CD4-positive, alpha-beta T cell (primary cell): ENCODE measurements at places on chromosomes 1 and 21. TPM values are rescaled to one million over a fixed set of nuclear protein-coding genes. Genes with fewer than 3 reads are reported as not detected.
A peak's percentile ranks its signal among the peaks of the same experiment; 100 is the strongest.

GRCh38 chr1:177480741-177481305 is 310.1 kb downstream of the BRINP2 start:
- no peak overlapping the region for H3K4me3 ChIP-seq
- no peaks in the 10 kb centered on the region for H3K4me1 ChIP-seq
- no peaks in the 10 kb centered on the region for H3K36me3 ChIP-seq
- DNase-seq, result no peak
- no peak overlapping the region for H3K27ac ChIP-seq
- no peaks in the 10 kb centered on the region for H3K27me3 ChIP-seq

DNA sequence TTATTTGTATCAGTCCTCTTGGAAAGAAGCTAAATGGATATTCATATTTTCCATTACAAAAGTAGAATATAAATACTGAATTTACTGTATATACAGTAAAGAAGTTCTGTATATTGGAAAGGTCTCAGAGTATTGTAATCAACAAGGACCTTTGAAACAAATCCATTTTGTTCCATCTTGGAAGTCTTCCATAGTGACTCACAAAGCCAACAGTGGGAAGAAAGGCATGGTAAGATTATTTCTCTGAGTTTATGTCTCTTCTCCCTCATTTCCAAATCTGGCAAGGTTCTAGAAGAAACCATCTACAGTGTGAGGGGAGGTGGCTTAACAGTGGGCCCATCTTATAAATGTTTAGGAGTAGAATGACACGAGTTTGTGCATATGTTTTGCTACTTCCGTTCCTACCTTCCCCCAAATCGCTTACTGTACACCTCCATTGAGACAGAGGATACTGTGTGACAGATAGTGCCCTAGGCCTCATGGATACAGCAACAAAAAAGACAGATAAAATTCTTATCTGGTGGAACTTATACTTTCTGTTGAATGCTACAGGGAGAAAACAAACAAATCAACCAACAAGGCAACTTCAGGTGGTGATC is 22.1 kb upstream of the SSX2IP start:
- H3K27me3 ChIP-seq, result no peaks in the 10 kb centered on the region
- no peak overlapping the region for H3K27ac ChIP-seq
- H3K36me3 ChIP-seq, result no peaks in the 10 kb centered on the region
- H3K4me1 ChIP-seq, result no peaks in the 10 kb centered on the region
- DNase-seq, result no peak

Gene WNT4
- not detected for total RNA-seq

DNA sequence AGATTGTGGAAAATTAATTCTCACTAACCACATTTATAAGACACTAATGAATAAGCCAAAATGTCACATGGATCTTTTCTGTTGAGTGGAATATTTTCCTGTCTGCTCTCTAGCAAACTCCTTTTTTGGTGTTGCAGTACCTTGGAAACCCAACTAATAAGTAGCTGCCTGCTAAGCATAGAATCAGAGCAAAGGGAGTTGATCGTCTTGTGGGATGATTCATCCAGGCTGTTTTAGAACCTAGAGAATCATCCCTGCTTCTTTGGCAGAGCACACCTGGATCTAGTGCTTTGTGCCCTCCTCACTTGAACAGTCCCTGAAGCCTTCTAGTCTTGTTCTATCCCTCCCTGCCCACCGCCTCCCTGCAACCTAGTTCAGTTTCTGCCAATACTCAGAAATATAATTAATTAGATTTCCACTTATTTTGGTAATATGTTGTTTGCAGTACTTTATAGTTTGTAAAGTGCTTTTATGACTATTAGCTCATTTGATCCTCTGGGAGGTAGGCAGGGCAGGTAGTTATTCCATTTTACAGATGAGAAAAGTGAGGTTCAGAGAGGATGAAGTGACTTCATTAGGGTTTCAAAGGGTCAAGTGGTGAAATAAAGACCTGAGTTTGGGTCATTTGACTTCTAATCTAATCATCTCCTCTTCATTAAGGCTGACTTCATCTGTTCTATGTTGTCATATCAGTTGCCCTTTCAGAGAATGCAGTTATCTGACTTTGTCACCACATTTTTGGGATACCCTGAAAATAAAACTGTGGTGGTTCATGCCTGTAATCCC is 2.5 kb downstream of the AGO4 start:
- H3K4me1 ChIP-seq, result peaks cover 35% of the 10 kb centered on the region
- H3K4me3 ChIP-seq, result no peak overlapping the region
- no peak for DNase-seq
- H3K27me3 ChIP-seq, result no peaks in the 10 kb centered on the region
- peak overlapping the region; percentile 16 for H3K27ac ChIP-seq
- H3K36me3 ChIP-seq, result no peaks in the 10 kb centered on the region

Gene SLC1A7
- not detected for total RNA-seq

DNA sequence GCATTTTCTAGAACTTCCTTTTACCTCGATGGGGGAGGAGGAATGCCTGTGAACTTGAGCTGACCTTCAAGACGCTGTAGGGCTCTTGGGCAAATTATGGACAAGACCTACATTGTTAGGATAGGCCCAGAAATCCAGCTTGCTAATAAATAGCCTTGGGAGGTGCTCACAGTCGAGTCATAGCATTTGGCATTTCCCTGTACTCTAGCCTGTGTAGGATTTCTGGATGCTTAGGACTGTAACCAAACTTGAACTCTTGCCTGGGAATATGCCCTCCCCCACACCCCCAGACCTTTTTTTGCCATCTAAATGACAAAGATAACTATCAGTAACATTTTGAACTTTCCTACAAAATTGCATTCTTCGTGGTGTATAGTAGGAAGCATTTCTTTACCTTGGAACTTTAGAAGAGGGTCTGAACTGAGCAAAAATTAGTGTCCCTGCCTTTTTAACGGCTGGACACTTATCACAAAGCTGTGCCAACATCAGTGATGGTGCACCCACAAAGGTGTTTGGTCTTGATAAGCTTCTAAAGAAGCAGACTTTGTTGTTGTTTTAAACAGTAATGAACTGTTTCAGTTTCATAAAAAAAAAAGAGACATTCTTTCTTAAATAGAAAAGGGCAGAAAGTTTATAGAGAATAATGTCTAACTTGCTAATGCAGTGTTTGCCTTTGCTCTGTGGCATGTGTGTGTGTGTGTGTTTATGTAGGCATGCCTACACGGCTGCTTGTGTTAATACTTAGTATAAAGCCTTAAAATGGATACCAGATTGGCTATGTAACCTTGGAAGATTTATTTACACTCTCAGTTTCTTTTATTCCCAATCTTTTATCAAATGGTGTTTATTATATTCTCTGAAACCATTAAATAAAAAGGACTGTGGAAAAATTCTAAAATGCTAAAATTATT is 88.2 kb downstream of the NFIA start:
- no peaks in the 10 kb centered on the region for H3K4me1 ChIP-seq
- peaks cover 2% of the 10 kb centered on the region for H3K27me3 ChIP-seq
- no peaks in the 10 kb centered on the region for H3K36me3 ChIP-seq
- no peak overlapping the region for H3K4me3 ChIP-seq
- H3K27ac ChIP-seq, result no peak overlapping the region
- no peak for DNase-seq

Gene GBP7
- total RNA-seq, result not detected

GRCh38 chr1:67672260-67672803 is 12.7 kb upstream of the GADD45A start:
- no peaks in the 10 kb centered on the region for H3K36me3 ChIP-seq
- H3K27ac ChIP-seq, result no peak overlapping the region
- H3K27me3 ChIP-seq, result no peaks in the 10 kb centered on the region
- H3K4me1 ChIP-seq, result peaks cover 11% of the 10 kb centered on the region
- H3K4me3 ChIP-seq, result no peak overlapping the region

DNA sequence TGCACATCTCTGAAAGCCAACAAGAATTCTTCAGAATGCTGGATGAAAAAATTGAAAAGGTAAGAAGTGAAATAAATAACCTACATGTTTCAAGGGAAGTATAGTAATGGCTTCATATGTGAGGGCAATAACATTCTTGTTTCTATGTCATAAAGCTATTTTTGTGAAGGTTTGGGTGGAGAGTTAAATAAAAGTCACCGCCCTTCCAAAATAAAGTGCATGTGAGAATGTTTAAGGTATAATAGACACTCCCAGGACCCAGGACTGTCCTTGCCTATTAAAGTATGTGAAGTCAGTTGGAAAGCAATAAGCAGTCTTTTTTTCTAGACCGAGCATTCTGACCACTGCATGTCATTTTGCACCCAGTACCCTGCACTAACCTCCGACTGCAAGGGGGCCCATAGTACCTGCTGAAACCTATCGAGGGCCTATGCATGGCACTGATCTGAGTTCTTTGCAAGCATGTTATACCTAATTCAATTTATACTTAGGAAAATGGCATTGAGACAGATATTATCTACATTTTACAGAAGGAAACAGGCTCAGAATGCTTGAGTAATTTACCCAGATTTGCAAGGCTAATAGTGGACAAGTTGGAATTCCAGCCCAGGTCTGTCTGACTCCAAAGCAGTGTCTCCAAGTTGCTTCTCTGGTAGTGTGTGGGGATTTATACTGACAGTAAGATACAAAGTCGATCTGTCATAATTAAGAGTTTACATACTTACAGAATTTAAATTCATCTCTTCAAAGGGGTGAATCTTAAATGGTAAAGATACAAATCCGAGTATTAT is 156.1 kb downstream of the EDEM3 start:
- no peak overlapping the region for H3K27ac ChIP-seq
- no peak overlapping the region for H3K4me3 ChIP-seq
- no peak for DNase-seq
- H3K36me3 ChIP-seq, result no peaks in the 10 kb centered on the region
- no peaks in the 10 kb centered on the region for H3K4me1 ChIP-seq
- H3K27me3 ChIP-seq, result no peaks in the 10 kb centered on the region

Gene OR2G2
- total RNA-seq, result not detected

DNA sequence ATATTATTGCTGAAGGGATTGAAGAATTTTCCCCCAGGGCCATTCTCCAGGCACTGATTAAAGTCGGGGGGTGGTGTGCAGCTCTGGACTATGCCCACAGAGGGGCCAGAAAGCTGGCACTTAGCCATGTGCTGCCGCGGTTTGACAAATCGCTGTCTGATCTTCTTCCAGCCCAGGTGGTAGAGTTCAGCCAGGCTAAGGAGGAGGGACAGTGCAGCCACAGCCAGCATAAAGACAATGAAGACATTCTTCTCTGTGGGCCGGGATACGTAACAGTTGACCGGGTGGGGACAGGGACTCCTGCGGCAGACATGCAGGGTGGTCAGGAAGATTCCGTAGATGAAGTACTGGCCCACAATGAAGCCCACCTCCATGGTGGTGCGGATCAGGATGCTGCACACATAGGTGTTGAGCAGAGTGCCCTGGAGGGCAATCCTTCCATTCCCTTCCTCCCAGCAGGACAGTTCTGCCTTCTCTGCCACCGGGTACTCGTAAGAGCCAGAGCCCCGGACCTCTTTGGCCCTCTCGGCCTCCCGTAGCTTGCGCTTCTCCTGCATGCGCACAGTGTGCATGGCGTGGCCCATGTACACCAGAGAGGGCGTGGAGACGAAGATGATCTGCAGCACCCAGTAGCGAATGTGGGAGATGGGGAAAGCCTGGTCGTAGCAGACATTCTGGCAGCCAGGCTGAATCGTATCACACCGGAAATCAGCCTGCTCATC is 1.9 kb downstream of the GJA5 start:
- no peak overlapping the region for H3K27ac ChIP-seq
- H3K4me3 ChIP-seq, result no peak overlapping the region

DNA sequence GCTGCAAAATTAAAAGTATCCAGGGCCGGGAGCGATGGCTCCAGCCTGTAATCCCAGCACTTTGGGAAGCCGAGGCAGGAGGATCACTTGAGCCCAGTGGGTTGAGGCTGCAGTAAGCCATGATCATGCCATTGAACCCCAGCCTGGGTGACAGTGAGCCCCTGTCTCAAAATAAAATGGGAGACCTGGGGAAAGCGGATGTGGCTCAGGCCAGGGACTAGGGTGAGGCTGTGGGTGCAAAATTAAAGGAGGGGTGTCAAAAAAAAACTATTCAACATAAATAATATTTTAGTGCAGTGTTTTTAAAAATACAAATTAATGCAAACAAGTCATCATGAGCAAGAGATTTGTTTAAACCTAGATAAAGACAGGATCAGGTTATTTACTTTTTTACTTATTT is 100.1 kb upstream of the SLC45A1 start:
- DNase-seq, result no peak
- H3K4me1 ChIP-seq, result peaks cover 14% of the 10 kb centered on the region
- H3K4me3 ChIP-seq, result peak overlapping the region; percentile 51
- H3K36me3 ChIP-seq, result no peaks in the 10 kb centered on the region
- H3K27ac ChIP-seq, result no peak overlapping the region

GRCh38 chr21:16388291-16388690 is 658.5 kb downstream of the USP25 start:
- DNase-seq, result no peak
- H3K27ac ChIP-seq, result no peak overlapping the region
- H3K36me3 ChIP-seq, result no peaks in the 10 kb centered on the region
- H3K4me3 ChIP-seq, result no peak overlapping the region
- H3K27me3 ChIP-seq, result no peaks in the 10 kb centered on the region

Gene FCRL5
- not detected for total RNA-seq

DNA sequence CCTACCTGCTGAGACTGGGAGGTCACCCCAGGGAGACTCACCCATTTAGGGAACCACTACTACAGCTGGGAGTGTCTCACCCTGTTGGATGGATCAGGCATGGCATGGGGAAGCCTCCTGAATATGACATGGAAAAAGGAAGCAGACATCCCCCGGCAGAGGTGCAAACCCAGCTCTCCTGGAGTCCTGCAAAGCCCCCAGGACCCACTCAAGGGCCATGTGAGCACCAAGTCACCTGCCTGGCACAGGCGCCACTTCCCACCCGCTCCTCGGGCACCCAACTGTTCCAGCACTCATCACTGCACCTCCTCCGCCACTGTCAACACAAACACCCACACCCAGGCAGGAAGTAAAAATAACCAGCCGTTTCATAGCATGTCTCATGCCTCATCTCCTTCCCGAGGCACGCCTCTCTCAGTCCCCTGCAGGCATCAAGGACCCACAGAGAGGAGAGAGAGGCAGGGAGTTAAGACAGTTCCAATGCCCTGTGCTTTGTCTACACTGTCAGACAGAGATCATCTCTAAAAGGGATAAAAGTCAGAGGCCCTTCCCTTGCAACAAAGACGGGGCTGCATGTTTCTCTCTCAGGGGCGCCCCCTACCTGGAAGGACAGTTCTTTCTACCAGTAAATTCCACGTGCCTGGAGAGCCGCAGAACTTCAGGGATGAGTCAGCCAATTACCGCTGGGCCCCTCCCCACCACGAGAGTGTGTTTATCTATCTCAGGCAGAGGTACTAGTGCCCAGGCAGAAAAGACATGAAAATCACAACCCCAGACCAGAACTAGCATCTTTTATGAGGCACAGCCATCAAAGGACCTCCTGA is 150.1 kb upstream of the SOD1 start:
- H3K36me3 ChIP-seq, result no peaks in the 10 kb centered on the region
- H3K27ac ChIP-seq, result no peak overlapping the region
- H3K27me3 ChIP-seq, result no peaks in the 10 kb centered on the region
- H3K4me3 ChIP-seq, result no peak overlapping the region
- H3K4me1 ChIP-seq, result peaks cover 24% of the 10 kb centered on the region

Gene POMGNT1
- total RNA-seq, result 21.1 TPM
